GM10248 (cell line): ENCODE measurements at places on chromosomes 7 and 10.

- DNase-seq = no peak
Measured at GRCh38 chr7:120838281-120838682, 19.7 kb downstream of the TSPAN12 start.

- no peak for DNase-seq
Measured at GRCh38 chr7:31679574-31680305, 7.3 kb upstream of the PPP1R17 start.

DNA sequence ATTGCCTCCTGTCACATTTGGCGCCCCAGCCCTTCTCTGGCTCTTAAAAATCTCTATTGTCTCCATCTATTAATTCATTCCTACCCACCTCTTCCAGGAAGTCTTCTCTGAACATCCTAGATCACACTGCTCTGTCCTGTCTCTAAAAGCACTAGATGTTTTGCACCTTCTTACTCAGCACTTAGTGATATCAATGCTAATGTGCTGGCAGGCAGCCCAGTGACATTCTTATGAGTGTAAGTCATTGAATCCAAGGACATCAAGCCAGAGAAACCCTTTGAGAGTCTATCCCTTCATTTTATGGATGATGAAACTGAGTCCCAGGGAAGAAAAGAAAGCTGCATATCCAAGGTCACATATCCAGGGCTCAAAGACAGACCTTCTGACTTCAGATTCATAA lies 48.3 kb upstream of the PAX2 start:
- DNase-seq = no peak

- no peak for DNase-seq
Measured at GRCh38 chr7:23109470-23109869, 3.9 kb downstream of the KLHL7 start.

- DNase-seq = no peak
Measured at GRCh38 chr7:66629222-66630062, 761 bp downstream of the KCTD7 start.

DNA sequence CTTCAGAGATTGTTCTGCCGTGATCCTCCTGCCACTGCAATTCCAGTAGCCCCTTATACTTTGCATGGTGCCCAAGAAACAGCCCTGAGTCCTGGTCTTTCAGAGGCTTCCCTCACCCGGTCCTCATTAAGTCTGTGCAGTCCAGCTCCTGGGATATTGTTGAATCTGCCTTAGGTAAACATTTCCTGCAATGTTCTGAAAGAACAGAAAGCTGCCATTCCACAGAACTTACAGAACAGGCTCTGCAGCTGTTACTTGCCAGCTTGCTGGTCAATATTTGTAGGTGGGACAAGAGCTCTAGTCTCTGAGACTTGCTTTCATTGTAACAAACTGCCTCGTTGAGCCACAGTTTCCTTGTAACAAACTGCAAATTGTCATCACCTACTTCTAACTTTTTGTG lies 115.0 kb upstream of the KIF5B start:
- DNase-seq = no peak

DNA sequence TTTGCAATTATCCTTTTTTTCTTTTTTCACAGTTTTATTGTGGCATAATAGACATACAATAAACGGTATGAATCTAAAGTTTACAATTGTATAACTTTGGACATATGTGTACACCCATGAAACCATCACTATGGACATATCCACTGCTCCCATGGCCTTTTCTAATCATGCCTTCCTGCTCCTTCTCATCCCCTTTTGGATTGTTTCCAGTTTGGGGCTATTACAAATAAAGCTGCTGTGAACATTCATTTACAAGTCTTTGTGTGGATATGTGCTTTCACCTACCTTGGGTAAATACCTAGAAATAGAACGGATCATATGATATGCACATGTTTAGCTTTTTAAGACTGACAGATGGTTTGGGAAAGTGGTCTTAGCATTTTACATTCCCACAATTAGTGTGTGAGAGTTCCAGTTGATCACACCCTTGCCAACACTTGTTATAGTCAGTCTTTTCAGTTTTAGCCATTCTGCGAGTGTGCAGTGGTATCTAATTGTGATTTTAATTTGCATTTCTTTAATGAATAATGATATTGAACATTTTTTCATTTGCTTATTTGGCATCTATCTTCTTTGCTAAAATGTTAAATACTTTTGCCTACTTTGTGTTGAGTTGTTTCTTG lies 120.9 kb upstream of the KAT6B start:
- no peak for DNase-seq

DNA sequence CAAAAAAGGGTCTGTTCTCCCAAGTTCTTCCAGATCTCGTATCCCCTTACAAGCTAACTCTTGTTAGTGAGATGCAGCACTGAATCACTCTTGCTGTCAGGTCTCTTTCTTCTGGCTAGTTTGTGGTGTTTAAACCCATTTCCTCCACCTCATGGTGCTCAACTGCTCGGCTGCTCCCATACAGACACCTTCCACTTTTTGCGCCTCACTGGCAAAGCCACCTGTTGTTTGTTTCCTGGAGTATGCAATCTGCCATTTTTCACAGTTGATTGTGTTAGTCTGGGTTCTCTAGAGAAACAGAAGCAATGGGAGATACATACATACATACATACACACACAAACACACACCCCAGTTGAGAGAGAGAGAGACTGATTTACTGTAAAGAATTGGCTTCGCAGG lies 124.4 kb upstream of the SP8 start:
- no peak for DNase-seq

DNA sequence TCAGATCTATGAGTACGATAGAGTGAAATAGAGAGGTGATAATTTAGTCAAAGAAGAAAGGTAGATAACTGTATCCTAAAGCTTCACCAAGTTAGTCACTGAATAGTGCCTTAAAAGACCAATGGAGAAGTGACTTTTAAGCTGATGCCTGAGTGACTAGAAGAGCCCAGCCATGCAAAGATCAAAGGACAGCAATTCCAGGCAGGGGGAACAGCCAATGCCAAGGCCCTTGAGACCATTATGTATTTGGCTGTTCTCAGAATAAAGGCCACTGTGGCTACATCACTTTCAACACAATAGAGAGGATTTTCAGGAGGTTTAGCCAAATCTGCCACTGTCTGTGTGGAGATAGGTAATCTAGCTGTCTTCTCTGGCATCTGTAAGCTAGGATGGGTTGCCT lies 17.8 kb downstream of the HDAC9 start:
- DNase-seq = no peak

DNA sequence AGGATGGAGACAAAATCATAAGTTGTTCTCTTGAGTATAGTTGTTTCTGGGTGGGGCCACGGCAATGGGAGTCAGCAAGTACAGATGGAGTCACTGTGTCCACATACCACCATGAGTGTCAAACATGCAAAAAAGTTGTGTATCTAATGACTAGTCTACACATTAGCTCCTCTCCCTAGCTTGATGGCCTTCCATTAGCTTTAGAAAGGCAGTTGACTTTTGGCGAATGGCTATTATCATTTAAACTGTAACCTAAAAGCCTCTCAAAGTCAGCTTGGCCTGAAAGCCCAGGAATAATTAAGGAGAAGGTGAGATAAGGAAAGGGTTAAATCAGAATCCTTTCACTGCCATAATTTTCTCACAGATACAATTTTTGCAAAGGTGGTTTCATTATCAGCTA lies 95.5 kb upstream of the MEOX2 start:
- no peak for DNase-seq

DNA sequence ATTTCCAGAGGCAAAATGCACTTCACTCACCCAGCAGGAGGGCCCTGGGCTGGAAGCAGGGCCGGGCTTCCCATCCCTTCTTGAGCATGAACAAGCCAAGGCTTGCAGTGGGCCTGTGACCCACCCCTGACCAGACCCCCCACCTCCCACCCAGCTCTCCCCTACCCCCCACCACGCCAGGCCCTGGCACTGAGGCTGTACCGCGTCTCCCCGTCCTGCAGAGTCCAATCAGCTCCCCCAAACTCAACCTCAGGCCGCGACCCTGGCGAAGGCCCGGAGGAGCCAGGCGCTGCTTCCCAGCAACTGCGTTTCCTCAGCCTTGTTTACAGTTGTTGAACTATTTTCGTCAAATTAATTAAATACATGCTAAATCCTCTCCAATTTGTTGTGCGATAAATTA lies 16.9 kb upstream of the MYL10 start:
- DNase-seq = peak; percentile 10

GRCh38 chr10:77940627-77941026 lies 14.1 kb upstream of the DLG5 start:
- DNase-seq = no peak

DNA sequence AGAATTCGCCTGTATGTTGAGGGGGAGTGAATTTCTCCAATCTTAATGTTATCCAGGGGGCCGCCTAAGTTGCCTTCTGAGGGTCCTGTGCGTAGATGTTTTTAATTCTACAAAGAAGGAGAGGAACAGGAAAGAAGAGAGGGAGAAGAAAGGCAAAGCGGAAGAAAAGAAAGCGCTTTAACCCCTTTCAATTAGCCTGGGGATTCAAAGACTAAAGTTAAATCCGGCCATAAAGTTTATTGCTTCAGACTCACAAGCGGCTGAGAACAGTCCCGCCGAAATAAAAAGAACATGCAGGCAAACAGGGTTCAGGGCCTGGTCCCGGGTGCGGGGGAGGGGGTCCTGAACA lies 4.5 kb downstream of the HOXA5 start:
- DNase-seq = no peak

DNA sequence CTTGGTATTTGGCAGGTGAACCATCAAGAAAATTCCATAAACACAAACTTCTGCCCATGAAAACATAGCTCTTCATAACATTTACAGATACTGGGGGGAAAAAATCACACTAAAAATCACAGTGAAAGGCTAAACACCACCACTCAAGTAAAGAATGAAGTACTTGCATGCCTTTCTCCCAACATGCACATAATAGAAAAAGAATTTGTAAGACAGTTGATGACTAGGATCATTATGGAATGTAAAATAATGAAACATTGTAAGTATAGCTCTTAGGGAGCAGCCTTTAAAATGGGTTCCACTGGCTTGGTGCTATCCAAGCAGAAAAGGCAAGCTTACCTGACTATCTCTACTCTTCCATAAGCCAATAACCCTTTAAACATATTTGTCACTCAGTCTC lies 299.9 kb upstream of the LRRN3 start:
- DNase-seq = no peak

GRCh38 chr10:125538947-125539731 lies 143.8 kb downstream of the TEX36 start:
- no peak for DNase-seq

GRCh38 chr7:43926798-43927123 lies 525 bp downstream of the UBE2D4 start:
- DNase-seq = no peak

DNA sequence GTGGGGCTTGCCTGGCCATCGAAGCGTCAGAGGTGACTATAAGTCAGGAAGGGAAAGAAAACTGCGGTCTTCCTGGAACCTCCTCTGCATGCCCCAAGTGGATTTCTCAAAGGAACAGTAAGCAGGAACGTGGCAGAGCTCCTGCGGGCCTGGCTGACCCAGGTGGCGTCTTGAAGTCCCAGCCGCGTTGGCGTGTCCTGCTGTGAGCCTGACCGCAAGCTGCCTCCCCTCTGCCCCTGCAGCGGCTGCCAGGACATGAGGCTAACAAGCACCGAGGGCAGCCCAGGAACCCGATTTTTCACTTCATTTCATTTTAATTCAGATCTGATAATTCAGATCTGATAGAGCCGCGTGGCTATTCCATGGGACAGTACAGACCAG lies 55.4 kb downstream of the NKX6-2 start:
- DNase-seq = no peak

DNA sequence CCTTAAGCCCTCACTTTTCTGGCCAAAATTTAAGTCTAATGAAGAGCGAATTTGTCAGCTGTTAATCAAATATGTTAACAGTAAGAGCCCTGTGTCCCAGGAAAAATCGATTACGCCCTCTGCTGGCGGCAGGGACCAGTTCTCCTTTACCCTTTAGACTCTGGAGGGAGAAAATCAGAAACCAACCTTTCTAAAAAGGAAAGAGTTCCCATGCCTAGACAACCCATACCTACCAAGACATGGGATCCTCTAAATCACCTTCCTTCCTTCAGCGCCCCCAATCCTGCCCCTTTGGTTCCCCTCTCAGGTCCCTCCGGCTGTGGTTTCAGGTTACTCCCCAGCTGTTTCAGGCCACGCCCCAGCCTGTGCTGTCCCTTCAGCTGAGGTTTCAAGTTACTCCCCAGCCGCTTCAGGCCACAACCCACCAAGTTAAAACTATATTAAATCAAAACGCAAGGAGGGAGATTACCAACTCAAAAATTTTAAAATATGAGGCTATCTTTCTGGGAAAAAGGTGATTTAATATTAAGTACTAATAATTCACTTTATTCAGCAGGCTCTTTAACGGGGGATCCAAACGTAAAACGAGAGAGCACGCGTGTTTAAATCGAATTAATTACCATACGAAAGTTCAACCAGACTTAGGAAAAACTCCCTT lies 1.4 kb upstream of the AKR1B15 start:
- peak; percentile 58 for DNase-seq

GRCh38 chr10:34297541-34298345 lies 517.4 kb downstream of the PARD3 start:
- no peak for DNase-seq

DNA sequence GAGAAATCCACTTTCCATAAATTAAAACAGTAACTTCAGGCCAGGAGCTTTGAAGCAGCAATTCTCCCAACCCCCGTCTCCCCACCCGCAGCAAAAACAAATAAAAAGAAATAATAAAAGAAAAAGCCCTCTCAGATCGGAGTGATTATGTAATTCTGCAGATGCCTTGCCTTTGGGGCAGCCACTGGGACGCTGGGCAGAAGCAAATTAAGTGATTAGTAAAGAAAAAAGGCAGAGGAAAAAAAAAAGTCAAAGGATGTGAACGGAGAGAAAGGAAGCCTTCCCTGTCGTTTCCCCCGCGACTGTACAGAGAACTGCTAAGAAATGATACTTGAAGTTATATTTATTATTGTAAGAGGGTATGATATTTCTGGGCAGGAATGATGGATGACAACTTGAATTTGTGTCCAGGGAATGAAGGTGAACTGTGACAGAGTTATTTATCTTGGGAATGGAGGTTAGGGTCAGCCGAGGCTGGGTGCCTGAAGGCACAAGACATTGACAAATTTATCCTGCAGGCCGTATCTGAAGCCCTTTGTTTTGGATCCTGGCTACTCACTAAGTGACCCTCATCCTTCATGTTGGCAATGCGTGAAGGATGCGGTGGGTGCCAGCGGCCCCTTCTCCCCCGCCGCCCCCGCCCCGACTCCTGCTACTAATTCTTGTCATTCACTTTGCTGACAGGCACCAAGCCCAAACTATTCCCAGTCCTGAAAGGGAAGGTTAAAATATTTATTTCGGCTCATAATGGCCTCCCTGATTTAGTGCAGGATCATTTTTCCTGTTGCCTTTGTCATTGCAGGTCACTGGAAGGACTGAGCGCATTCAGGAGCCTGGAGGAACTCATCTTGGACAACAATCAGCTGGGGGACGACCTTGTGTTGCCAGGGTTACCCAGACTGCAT lies 604.0 kb downstream of the LRMDA start:
- no peak for DNase-seq

- DNase-seq = no peak
Measured at GRCh38 chr7:149669121-149669818, 104.1 kb downstream of the ZNF467 start.

DNA sequence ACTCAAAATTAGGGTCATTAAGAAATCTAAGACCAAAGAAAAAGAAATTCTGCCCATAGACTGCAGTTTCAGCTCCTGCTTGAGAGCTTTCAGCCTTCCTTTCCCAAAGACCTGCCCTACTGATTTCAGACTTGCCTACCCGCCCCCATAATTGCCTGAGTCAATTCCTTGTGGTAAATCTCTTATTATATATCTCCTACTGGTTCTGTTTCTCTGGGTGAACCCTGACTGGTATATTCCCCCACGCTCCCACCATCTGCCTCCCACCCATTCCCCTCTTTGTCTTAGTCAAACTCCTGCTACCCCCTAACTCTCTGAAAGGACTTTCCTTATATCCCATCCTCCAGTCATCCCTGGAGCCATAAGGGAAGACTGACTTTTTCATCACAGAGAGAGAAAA lies 64.7 kb upstream of the MET start:
- no peak for DNase-seq
